ENCODE measurements at places on chromosomes 1 and 21.
A peak's percentile ranks its signal among the peaks of the same experiment; 100 is the strongest.

DNA sequence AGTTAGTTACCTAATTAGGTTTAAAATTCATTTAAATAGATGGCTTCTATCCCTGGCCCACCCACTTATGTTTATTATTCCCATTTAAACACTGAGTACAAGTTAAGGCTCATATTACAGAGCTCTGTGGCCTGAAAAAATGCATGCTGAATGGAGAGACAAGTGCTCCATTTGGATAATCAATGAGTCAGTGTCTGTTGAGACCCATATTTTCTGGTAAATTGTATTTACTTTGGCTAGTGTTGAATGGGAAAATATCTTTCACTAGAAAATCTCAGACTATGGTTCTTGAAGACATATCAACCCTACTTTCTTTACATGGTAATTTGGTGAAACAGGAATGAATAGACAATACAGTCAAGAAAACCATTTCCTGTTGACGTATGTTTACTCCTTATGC is 356.0 kb downstream of the S1PR1 start:
- DNase-seq: no peak

GRCh38 chr1:157595356-157595755 is 2.5 kb downstream of the FCRL4 start:
- no peak for DNase-seq

DNA sequence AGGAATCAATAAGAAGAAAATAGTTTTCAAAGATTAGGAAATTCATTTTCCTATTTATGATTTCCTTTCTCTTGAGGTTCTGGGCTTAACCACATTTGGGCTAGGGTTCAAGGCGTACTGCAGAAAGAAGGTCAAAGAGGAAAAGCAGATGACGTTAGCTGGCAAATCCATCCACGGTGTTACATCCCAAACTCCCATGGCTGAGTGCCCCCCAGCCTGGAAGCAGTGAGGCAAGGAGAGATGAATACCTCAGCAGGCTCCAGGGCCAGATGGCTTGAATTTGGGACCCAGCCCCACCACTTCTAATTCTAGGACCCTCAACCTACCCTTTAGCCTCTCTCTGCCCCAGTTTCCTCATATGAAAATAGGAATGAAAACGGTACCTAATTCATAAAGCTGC is 17.7 kb downstream of the SUSD4 start:
- DNase-seq: no peak

DNA sequence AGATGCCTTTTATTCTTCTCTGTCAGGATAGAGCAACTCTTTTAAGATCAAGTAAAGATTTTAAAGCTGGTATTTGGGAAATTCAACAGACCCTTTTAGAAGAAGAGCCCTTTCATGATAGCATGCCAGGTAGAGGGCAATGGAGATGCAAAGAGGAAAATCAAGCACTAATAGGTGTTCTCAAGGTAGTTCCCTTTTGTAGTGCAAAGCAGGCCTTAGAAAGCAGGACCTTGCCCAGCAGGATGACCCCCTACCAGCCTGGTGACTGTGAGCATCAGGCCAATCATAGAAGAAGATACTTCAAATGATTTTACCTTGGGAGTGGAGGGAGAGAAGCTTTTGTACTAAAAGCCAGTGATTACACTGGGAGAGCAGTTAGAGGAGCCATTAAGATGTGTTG is 381.4 kb upstream of the ZRANB2 start:
- DNase-seq: no peak

DNA sequence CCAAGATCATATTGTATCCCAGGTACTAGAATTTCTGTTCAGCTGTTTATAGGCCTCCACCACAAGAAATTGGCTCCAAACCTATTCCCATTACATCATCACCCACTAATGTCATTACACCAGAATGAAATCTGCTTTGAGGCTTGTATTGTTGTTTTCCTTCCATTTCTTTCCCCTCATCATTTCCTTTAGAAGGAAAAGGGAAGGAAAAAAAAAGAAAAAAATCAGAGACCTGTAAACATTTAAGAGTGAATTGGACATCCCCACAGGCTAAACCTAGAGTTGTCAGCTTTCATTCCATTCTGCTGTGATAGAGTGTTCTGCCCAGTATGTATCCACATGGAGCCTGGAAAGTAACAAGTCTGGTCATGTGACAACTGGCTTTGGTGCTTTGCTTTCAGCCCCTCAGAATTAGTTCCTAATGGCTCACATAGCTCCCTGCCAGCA is 44.6 kb downstream of the NFYC start:
- no peak for DNase-seq

DNA sequence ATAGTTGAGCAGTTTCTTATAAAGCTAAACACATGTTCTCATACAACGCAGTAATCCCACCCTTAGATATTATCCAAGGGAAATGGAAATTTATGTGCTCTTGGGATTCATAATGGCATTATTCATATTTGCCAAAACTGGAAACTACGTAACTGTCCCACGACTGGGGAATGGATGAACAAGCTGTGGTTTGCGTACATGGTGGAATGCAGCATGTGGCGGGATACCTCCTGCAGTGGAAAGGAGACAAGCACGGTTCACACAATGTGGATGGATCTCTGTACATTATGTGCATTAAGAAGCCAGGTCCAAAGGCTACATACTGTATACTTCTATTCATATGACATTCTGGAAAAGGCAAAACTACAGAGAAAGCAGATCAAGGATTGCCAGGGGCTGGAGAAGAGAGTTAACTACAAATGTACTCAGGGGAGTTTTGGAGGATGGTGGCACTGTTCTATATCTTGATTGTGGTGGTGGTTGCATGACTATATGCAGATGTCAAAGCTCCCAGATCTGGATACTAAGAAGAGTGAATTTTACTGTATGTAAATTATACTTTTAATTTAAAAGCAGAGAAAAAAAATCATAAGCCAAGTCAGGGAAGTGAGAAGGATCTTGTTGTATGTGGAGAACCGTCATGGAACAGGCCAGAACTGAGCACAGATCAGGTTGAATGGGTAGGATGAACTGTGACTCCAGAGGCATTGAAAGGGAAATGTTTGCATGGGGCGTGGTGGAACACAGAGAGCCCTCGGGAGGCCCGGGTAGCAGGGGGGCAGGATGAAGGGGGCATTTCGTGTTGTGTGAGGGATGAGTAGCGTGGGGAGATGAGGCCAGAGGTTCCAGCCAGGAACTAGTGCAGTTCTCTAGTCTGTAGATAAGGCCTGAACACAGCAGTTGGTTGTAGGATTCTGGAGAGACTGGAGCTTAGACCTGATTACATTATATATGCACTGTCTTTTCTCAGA is 90.7 kb downstream of the GALNT2 start:
- DNase-seq: no peak

DNA sequence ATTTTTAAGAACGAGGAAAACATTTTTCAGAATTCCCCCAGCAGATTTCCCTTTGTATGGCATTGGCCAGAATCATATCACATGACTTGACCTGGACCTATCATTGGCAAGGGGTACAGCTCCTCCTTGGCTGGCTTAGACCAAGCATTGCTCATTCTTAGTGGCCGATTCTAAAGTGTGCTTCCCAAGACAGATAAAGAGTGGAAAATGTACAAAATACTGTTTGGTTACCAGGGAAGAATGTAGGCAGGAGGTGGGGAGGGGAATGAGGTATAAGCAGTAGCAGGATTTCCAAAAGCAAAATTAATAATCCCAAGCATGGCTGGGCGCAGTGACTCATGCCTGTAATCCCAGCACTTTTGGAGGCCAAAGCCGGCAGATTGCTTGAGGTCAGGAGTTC is 75.6 kb upstream of the KRTAP11-1 start:
- DNase-seq: no peak

GRCh38 chr1:31308036-31308435 is 11.2 kb downstream of the ZCCHC17 start:
- DNase-seq: no peak

- no peak for DNase-seq
Observed at GRCh38 chr1:239912471-239912870, 179.2 kb upstream of the FMN2 start.

- DNase-seq: no peak
Observed at GRCh38 chr1:94928293-94928939, 1.5 kb upstream of the CNN3 start.

GRCh38 chr1:2607641-2608091 is 21.1 kb downstream of the PRXL2B start:
- no peak for DNase-seq

DNA sequence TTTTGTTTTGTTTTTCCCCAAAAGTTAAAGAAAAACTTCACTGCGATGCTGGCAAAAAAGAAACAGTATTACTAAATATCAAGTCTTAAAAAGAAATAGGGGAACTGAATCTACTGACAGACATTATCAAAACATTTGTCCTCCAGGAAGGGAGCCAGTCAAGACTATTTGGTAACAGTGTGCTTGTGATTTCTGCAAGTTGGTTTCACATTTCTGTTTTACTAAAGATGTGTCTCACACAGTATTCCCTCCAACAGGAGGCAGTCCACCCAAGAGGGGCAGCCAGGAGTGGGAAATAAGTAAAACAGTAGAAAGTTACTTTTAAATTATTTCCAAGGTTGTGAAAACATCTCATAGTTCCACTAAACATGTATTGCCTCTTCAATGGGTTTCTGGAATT is 74.4 kb upstream of the SDC3 start:
- no peak for DNase-seq

DNA sequence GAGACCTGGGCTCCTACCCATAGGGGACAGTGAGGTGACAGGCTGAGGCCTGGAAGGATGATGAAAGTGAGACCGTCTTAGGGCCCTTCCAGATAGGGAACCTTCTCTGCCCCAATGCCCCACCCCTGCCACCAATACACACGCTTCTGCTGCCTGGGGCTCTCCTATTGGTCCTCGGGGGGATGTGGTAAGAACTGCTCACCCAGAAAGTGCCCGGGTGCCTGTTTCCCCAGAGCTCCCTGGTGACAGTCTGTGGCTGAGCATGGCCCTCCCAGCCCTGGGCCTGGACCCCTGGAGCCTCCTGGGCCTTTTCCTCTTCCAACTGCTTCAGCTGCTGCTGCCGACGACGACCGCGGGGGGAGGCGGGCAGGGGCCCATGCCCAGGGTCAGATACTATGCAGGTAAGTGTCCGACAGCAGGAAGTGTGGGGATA is 948 bp downstream of the SEMA4A start:
- peak; percentile 20 for DNase-seq

- no peak for DNase-seq
Observed at GRCh38 chr1:143653429-143653802, 318.4 kb downstream of the FAM72C start.

DNA sequence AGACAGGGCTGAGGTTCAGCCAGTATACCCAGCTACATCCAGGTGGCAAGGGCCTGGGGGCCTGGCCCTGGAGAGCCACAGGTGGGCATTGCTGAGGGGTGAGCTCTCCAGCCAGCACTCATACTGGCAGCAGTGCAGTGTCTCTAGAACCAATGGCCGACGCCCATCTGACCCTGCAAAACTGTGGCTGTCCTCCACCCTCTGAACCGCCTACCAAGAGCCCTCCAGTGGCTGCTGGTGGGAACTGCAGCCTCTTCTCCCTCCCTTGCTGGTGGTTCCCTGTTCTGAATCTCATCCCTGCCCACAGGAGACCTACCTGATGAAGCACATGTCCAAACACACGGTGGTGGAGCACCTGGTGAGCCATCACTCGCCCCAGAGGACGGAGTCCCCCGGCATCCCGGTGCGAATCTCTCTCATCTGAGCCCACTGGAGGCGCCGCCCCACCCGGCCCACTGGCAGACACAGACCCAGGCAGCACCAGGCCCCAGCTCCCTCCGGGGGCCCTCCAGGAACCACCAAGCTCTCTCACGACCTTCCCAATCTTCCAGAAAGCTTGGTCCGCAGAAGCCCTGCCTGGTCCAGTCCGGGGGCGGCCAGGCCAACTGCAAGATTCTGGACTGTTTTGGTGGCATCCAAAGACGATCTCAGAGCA is 22.1 kb downstream of the A3GALT2 start:
- peak; percentile 40 for DNase-seq

GRCh38 chr1:66980745-66981367 is 56.1 kb downstream of the MIER1 start:
- no peak for DNase-seq

DNA sequence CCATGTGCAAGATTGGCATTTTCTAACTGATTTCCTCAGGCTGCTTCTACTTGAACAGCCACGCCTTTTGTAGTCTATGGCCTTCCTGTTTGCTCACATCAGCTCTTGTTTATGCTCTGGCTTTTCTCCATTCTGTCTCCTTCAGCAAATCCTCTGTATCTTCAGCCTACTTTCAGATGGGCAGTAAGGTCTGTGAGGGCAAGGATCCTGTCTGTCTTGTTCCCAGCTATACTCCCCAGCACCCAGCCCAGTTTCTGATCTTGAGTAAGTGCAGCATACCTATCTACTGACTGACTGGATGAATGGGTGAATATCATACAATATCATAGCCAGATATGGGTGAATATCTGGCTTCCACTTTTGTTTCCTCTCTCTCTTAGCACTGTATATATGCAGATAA is 438.1 kb downstream of the LMO4 start:
- DNase-seq: no peak

DNA sequence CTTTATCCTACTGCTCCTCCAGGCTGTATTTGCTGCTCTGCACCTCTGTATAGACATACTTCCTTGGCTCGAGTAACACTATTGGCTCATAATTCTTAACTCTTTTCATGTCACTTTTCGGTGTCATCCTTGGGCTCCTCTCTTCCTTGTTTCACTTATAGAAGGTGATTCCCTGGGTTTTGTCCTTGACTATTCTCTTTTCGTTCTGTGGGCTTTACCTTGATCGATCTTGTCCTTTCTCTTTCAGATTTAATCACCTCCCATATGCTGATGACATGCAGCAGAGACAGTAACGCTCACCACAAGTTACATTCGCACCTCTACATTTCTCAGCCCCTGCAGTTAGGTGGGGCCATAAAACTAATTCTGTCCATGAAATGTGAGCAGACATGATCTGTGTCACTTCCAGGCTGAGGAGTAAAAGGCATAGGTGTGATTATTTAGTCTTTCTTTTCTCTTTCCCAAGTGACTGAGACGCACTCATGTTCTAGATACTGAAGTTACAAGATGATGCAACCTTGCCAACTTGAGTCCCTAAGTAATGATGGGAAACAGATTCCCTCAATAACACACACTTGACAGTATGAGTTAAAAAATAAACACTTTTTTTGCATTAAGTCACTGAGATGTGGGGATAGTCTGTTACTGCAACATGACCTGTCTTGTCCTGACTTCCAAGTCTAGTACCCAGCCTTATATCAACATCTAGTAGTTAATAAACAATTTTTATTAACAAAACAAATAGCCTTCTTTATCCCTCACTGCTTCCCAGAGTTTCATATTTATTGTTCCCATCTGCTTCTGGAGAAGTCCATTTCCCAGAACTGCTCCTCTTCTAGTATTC is 49.9 kb upstream of the HAO2 start:
- no peak for DNase-seq

- no peak for DNase-seq
Observed at GRCh38 chr1:36126797-36127500, 1.9 kb upstream of the COL8A2 start.

- DNase-seq: no peak
Observed at GRCh38 chr1:107389410-107390396, 248.9 kb downstream of the NTNG1 start.

GRCh38 chr1:171257607-171258076 is 9.3 kb downstream of the FMO1 start:
- DNase-seq: no peak

GRCh38 chr1:224358237-224358636 is 1.6 kb downstream of the CNIH4 start:
- no peak for DNase-seq
